ENCODE measurements at places on chromosomes 6 and 20.

- no peak for DNase-seq
Measured at GRCh38 chr6:113968472-113968871, 2.5 kb downstream of the HDAC2 start.

- DNase-seq: no peak
Measured at GRCh38 chr6:162899148-162899547, 171.4 kb downstream of the PACRG start.

DNA sequence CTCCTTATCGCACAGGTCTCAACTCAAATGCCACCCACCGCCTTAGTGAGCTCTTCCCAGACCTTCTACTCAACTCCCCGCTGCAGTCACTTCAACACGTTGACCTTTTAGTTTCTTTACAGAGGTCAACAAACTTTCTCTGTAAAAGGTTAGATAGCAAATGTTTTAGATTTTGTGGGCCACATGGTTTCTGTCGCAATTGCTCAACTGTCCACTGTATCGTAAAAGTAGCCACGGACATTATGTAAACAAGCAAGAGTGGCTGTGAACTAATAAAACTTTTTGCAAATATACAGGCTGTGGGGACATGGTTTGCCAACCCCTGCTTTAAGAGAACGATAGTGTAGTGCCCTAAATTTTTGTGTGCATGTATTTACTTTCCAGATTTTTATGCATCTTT lies 247.6 kb upstream of the TSHZ2 start:
- DNase-seq: no peak

- no peak for DNase-seq
Measured at GRCh38 chr6:91288741-91289140, 701.9 kb upstream of the MAP3K7 start.

DNA sequence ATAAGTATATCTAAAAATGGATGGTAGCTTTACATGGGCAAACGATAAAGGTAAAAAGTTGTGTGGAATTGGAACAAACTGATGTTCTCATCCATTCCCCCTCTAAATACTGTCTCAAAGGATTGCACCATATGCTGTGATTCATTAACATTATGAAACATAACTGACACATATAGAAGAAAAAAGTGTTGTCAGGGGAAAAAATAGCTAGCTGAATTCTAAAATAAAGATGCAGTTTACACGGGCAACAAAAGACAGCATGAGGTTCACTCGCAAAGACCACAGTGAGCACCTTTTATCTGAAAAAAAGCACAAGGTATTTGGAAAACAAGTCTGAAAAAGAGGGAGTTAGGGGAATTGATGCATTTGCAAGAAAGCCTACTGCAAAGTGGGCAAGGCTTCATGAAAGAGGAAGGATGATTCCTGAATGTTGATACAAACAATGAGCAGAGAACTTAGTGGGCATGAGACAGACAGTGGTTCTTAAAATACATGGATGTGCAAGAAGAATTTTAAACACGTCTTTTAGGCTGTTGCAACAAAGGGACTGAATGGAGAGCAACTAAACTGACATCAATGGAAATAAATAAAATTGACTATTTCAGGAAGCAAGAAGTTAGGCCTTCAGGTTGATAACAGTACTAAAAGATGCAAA lies 280.9 kb downstream of the KIF16B start:
- DNase-seq: no peak

GRCh38 chr6:81865712-81866111 lies 113.2 kb upstream of the TENT5A start:
- no peak for DNase-seq

DNA sequence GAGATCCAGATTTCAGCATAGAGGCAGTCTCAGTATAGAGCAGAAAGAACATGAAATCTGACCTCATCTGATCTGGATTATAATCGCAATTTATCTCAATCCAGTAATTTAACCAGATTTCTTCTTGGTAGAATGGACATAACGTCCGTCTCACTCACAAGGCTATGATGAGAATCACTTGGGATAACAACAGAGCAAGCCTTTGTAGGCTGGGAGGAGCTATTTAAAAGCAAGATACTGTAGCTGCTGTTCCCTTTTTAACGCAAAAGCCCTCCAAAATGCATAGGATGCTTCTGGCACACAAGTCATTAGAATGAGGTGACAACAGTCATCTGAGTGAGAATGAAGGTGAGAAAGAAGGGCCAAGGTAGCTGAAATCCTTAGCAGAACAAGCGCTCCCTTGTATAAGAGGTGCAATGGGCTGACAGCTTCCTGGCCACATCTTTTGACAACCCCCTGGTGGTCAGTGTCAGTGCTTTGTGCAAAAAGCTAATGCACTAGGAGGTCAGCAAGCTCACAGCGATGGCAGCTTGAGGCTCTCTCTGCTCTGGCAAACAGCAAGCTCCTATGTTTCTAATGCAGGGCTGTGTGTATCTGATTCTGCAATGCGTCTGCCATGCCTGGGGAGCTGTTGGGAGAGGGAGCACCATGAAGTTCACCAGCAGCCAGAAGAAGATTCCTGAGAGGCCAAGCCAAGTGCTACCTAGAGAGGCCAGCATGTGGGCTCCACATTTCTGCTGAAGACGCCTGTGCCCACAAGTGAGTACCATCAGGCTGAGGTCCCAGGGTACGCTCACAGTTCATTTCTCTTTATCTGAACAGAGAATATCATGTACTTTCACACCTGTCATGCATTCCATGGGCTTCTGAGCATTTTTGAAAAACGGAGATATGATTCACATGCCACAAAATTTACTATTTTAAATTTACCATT lies 16.2 kb downstream of the METTL24 start:
- DNase-seq: peak; percentile 23

DNA sequence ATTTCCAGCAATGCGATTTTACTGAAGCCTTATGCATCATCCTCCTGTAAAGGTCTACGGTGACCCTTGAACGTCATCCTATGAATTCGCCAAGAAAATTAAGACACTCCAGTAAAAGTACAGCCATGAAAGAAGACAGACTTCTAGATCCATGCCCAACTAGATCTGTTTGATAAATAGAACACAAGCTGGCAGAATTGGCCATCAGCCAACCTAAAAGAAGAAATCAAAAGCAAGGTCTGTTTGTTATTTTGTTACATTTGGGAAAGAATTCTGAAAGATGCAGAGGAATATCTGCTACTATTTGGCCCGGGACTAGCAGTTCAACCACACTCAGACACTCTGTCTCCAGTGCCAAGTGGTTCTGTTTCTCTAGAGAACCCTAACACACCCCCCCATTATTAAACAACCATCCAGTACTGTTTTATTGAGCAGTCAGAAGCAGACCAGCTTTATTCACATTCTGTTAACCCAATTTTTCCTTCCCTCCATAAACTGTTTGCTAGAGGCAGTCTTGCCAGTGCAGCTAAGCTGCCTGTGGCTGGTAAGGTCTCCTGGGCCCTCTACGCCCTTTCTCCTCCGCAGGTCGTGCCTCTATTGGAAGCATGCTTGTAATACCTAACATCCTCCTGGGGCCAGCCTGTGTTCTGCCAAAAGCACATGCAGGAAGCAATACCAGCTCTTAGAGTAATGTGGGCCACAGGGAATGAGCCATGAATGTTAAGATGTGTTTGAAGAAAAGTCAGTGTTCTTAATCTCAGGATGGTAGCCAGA lies 30.7 kb downstream of the LY86 start:
- no peak for DNase-seq
